ENCODE measurements at places on chromosomes 3 and 15. TPM values are rescaled to one million over a fixed set of nuclear protein-coding genes. Genes with fewer than 3 reads are reported as not detected.
A peak's percentile ranks its signal among the peaks of the same experiment; 100 is the strongest.

GRCh38 chr3:6928064-6928463 is 67.1 kb downstream of the GRM7 start:
- DNase-seq = no peak

DNA sequence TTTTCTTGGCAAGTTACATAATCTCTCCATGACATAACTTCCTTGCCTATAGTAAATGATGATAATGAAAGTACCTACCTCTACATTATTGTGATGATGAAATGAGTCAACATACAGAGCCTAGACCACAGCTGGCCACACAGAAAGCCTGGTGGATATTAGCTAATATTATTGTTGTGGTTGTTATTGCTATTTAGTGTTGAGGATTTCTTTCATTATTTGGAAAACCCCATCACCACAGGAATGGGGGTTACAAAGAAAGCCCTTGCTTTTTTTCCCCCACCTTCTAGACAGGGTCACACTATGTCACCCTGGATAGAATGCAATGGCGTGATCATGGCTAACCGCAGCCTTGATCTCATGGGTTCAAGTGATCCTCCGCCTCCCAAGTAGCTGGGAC is 125.0 kb downstream of the PDZRN3 start:
- no peak for DNase-seq

- DNase-seq = peak; percentile 51
Observed at GRCh38 chr3:149152420-149152819, 23.0 kb downstream of the HPS3 start.

DNA sequence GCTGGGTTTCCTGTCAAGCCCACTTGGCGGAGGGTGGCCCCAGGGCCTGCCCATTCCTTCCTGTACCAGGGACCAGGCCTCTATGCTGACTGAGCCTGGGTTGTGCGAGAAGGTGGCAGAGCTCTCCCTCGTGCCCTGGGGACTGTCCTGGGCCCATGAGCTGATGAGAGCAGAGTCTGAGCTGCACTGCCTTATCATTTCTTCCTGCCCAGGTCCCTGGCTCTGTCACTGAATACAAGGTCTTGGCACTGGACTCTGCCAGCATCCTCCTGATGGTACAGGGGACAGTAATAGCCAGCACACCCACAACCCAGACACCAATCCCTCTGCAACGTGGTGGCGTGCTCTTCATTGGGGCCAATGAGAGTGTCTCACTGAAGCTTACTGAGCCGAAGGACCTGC is 7.5 kb downstream of the MPI start:
- DNase-seq = no peak

The CASR gene
- not detected for total RNA-seq

DNA sequence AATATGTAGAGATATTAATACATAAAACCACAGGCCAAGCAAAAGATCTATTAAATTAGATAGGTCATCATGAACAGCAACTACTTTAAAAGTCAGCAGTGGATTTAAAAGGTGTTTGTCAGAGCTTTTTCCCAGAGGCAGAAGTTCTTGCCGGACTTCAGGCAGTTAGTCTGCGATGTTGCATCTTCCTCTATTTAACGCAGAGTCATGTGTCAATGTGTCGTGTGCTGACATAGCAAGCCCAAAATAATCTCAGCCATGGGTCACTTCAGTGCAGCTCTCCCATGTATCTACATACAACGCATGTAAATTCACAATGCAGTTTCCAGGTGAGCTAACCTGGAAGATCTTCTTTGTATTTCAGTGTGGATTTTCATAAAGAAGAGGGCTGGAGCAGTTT is 8.0 kb upstream of the TMEM212 start:
- no peak for DNase-seq

The RTP4 gene
- total RNA-seq = 4.4 TPM

All from RPMI7951 (cell line).